IPS DF 19.7 (cell line): ENCODE measurements at places on chromosomes 13 and 19.

GRCh38 chr19:58555369-58555885 is 522 bp upstream of the CHMP2A start:
- DNase-seq: no peak

- DNase-seq: no peak
Measured at GRCh38 chr19:13077240-13077639, 25.4 kb downstream of the LYL1 start.

DNA sequence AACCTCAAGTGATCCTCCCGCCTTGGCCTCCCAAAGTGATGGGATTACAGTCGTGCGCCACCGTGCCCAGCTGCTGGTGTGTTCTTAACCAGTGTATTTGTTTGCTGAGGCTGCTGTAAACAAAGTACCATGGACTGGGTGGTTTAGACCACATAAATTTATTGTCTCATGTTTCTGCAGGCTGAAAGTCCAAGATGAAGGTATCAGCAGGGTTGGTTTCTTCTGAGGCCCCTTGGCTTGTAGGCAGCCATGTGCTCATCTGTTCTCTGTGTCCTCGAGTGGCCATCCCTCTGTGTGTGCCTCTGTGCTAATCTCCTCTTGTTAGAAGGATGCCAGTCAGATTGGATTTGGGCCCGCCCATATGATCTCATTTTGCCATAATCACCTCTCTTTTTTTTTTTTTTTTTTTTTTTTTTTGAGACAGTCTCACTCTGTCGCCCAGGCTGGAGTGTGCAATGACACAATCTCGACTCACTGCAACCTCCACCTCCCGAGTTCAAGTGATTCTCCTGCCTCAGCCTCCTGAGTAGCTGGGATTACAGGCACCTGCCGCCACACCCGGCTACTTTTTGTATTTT is 31.8 kb downstream of the PEX11G start:
- DNase-seq: no peak

DNA sequence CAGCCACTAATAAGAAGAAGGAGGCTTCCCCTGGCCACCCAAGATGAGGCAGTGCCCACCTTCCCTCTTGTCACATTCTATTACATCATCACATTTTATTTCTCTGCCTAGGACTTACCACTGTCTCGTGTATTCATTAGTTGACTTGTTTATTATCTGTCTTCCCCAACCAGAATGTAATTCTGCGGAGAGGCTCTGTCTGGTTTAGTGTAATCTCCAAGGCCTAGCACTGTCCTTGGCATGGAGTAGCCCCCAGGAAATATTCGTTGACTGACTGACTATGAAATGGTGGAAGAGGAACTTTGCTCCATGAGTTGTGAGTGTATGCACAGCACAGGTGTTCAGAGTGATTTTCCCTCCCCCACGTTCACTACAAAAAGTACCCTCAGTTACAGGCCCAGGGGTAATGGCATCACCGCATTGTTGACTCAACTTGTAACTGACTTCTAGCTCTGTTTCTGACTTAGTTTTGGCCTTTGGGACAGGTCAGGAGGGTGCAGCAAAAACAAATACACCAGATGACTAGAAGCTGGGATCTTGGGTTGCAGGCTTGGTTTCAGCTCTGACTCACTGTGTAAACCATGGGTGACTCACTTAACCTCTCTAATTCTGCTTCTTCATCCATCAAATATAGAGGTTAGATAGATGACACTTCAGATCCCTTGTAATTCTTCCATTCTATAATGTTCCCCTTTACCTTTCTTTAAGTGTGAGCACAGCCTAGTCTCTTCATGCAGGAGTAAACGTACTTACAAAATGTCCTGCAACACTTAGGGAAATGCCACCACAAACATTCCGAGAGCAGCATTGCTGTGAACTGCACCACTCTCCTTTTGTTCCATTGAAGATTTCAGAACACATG is 229.7 kb downstream of the KCNRG start:
- no peak for DNase-seq

- no peak for DNase-seq
Measured at GRCh38 chr19:3440082-3440481, 40.2 kb downstream of the SMIM24 start.

- DNase-seq: no peak
Measured at GRCh38 chr13:94384231-94384905, 95.1 kb downstream of the DCT start.

GRCh38 chr19:18466354-18466753 is 28.4 kb upstream of the ISYNA1 start:
- DNase-seq: no peak

- DNase-seq: no peak
Measured at GRCh38 chr19:20787786-20788185, 11.7 kb downstream of the ZNF66 start.

DNA sequence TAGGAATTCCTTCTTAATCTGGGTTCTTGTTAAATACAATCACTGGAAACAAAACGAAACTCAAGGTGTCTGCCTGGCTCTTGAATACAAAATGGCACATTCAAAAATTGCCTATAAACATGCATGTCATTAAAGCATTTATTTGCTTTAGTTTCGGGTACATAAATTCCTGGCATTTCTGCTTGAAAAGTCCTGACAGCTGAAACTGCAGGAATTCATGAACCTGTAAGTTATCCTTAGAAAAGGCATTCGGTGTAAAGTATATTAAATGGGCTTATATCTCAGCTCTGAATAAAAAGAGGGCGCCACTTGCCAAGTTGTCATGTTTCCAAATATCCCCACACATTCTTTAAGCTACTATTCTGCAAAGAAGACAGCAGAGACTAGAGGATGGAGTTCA is 32.9 kb downstream of the RXFP2 start:
- no peak for DNase-seq

DNA sequence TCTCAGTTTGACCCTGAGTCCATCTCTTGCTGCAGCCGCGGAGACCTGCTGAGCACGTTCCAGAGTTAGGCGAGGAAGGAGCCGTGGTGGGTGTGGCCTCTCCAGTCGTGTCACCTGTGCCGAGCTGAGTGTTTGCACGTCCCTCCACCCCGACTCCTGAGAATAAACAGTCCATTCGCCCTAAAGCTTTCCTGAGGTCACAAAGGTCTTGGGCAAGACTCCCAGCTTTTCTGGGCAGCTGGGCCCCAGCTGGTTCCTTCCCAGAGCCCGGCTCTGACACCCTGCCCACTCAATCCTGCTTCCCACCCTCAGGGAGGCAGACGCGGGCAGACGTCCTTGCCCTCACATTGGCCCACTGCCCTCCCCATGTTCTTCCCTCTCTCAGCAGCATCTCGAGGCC is 142.2 kb downstream of the KCTD15 start:
- no peak for DNase-seq

GRCh38 chr19:53192771-53193534 is at the start of gene ZNF665:
Gene ZNF665 (minus strand): TSS chr19:53193358. CDS start chr19:53182898, 10,460 bp downstream.
- peak; percentile 52 for DNase-seq

DNA sequence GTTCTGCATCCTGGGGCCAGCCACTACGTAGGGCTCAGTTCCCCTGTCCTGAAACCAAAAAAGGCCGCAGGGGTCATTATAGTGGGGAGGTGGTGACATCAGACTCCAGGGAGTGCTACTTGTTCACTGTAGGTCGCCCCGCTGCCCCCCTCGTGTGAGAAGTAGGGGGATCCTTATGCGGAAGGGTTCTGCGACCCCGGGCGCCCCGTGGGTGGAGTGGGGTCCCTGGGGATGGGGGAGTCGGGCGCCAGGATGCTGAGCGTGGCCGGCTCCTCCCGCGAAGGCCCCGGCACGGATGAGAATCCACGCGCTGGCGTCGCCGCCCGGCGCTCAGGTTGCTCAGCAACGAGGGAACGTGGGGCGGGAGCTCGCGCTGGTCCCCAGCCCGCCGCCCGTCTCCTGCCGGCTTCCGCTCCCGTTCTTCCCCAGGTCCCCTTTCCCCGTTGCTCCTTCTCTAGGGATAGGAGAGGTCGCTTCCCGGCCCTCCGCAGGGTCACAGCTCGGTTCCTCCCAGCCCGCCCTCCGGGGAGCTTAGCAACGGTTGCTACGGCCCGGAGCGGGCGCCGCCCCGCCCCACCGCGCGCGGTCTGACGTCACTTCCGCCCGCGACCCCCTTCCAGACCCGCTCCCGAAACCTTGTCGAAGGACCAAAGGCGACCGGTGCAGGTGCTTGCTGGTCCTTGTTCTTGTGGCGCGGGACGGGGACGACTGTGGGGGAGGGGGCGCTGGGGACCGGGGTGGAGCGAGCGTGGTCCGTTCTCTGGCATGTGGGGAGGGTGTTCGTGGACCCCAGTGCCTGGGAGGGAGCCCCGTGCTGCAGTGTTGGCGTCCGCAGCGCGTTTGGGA is at the start of gene NAT14:
Gene NAT14 (plus strand): TSS at position 596 of the 846 bp plus-strand sequence. CDS start 521 bp downstream, outside the sequence.
- no peak for DNase-seq

DNA sequence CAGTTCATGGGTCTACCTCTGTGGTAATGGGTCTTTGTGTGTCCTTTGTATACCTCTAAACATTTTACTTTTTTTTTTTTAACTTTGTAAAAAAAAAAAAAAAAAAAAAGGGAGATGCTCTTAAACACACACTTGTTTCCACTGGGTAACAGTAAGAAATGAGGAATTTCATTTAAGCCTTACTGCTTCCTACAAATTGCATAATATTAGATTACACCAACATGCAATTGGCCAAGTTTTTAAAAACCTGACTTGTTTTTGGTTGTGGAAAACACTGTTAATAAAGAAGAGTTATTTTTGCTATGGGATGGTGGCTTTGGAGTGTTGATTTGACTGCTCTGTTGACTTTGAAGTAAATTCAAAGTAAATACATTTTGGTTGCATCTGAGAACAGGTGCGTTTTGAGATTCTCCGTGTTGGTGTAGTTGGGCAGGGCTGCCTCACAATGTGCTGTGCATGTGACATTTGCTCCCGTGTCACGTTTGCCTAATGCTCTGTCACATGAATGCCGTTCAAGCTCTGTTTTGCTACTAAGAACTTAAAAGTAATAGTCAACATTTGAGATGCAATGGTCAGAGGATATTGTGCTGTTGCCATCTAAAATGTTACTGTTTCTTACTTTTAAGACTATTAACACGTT is 202.4 kb downstream of the LMO7 start:
- DNase-seq: no peak

DNA sequence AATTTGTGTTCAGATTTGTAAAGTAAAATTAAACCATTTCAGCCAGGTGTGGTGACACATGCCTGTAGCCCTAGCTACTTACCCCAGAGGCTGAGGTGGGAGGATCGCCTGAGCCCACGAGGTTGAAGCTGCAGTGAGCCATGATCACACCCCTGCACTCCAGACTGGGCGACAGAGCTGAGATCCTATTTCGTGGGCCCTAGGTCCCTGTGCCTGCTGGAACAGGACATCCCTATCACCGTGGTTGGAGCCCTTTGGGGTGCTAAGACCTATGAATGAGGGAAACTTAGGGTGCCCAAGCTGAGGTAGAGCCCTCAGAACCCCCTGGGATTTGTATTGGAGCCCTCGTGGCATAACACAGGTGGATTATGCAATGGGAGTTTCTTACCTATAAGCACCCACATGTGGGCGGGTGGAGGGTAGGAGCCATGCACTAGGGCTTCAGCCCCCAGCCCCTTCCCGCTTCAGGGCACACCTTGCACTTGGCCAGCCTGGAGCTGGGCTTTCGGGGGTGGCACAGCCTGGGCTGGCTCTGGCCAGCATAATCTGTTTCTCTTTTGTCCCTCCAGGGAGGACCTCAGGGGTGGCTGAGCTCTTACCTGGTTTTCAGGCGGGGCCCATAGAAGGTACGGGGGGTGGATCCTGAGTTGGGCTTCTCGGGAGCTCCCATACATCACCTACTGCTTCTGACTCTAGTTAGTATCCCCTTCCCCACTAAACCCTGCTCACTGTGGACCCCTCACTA is 7.2 kb upstream of the USF2 start:
- DNase-seq: no peak

GRCh38 chr13:112069845-112070251 is 2.9 kb downstream of the SOX1 start:
- DNase-seq: no peak

DNA sequence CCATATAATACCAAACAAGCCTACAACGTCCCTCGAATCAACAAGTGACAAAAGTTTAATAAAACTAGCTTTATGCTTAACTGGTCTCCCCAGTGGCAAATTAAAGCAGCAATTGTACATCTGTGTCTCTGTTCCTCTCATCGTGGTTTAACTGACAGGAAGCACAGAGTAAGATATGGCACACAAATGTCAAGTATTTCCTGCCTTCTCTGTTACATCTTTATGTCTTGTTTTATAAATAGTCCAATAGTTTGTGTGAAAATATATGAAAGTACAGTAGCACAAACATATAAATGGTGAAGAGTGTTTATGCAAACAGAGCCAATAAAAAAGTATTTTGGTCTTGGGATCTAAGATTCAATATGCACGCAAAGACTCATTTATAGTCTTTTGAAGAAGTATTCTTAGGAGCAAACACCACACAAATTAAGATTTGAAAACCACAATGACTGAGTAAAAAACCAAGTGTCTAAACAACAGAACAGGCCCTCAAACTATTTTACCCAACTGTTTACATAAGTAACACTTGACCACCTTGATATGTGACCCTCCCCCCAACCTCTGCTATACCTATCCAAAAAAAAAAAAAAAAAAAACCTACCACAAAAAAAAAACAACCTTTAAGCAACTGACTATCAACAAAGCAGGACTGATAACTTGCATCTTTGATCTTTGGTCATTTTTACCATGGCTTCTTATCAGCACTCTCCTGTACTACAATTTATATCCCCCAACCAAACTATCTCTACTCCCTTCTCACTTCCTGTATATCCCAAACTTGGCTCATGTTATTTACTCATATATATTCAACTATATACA is 14.0 kb downstream of the ELF1 start:
- DNase-seq: no peak

DNA sequence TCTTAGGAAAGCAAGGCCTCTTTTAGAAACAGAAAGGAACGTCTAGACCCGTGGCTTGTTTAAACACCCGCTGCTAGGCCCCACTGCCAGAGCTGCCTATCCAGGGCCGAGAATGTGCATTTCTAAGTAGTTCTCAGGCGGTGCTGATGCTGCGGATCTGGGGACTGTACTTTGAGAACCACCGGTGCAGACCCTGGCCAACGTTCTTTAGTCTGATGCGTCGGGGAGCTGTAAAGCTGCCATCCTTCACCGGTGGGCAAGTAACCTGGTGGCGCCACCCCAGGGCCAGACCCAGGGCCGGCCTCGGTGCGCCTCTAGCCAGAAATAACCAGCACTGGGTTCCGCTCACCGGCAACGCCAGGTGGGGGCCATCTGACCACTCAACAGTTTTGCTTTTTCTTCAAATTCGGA is 47.1 kb downstream of the TGDS start:
- DNase-seq: peak; percentile 12

DNA sequence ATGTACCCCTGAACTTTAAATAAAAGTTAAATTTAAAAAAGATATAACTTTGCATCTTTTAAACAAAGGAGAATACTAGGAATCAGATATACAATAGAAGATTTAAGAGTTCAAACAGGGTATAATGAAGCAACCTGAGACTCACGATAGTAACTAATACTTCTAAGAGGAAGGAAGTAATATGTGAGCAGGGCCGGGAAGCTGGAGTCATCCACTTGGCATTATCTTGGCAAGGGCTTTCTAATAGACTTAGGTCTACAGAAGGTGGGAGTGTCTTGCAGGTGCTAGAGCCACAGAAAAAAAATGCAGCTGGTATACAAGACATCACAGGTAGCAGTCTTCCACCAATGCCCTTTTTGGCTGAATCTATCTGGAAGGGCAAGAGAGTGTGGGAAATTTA is 231.9 kb downstream of the KCTD12 start:
- DNase-seq: no peak
